ENCODE measurements at places on chromosomes 3 and 15.

- DNase-seq = no peak
These were observed 54.1 kb downstream of the SRGAP3 start for GRCh38 chr3:9195390-9195789.

DNA sequence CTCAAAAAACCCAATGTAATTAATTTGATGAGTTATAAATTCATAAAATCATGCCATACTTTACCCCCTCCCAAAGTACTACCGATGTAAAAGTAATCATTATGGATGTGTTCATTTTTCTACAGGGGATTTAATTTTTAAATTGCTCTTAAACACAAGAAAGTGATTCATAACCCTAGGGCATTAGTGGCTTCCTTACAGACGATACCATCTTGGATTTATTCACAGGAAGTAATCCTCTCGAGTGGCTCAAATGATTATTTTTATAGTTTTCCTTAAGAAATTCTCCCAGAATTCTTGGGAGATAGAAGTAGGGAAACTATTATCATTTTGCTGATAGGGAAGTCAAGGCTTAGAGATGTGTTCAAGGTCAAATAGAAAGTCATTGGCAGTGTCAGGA lies 80.9 kb downstream of the PEX5L start:
- no peak for DNase-seq

DNA sequence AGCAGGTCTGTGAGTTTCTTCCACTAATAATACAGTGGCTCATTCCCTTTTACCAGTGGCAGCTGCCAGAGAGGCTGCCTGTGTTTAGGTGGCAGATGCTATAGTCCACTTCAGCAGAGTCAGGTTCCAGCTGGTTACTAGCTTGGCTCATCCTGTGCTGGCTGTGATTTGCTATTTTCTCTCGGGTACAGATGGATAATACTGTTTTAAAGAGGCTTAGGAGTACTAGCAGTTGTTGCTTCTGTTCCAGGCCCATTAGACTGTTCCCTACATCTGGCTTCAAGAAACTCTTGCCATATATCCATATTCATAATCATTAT lies 41.0 kb downstream of the ZNF609 start:
- DNase-seq = no peak

- DNase-seq = no peak
These were observed 110.9 kb upstream of the TPM1 start for GRCh38 chr15:62931650-62932049.

- no peak for DNase-seq
These were observed 96.6 kb downstream of the LRIG1 start for GRCh38 chr3:66404197-66404596.

- no peak for DNase-seq
These were observed 42.7 kb upstream of the TFRC start for GRCh38 chr3:196124608-196125007.

- DNase-seq = peak; percentile 2
These were observed 108.5 kb downstream of the SAMMSON start for GRCh38 chr3:70108072-70108471.

- DNase-seq = peak; percentile 53
These were observed 69.7 kb downstream of the USF3 start for GRCh38 chr3:113626503-113627371.

- DNase-seq = no peak
These were observed 26.9 kb upstream of the THRB start for GRCh38 chr3:24521420-24522145.

- peak; percentile 31 for DNase-seq
These were observed 1.4 kb upstream of the ATP13A3 start for GRCh38 chr3:194488055-194488742.

GRCh38 chr3:18190646-18191045 lies 234.5 kb downstream of the SATB1 start:
- DNase-seq = no peak

GRCh38 chr3:8645712-8646111 lies 1.1 kb upstream of the SSUH2 start:
- DNase-seq = no peak

DNA sequence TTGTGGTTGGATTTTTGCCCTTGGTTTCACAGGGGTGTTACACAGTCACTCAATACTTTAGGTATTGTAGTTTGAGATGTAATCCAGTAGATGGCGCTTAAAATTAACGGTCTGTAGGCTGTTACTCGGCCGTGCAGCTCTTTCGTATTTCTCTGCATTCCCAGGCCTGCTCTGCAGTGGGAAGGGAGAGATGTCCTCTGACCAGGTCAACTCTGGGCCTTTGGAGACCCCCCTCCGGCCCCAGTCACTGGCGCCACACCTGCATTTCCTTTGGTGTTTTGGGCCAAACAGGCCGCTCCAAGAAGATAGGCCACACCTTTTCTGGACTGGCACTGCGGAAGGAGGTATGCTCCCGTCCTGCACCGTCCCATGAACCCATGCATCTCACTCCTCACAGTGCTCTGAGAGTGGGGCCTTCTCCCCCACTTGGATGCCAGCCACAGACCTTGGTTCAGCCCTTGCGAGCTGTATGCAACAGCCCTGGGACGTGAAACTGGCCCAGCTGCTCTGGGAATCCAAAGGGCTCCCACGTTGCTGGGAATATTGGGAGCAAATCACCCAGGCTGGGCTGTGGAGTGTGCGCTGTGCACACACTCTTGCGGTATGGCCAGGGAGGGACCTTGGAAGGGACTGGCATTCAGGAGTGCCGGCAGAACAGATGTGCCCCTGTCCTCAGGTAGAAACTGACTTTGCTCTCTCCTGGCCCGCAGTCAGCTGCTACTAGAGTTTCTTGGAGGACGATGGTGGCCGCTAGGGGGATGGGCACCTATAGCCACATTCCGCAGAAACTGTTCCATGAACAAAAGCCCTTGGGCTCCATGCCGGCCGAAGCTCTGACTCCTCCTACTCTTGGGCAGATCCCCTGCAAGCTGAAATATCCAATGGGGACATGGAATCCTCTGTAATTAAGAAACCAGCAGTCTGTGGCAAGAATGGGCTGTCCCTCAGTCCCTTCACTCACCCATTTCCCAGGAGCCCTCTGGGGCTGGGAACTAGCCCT lies 410.5 kb upstream of the CADM2 start:
- DNase-seq = peak; percentile 5

- DNase-seq = no peak
These were observed 122.5 kb downstream of the DNAJB8 start for GRCh38 chr3:128344052-128344735.

- no peak for DNase-seq
These were observed 179.9 kb upstream of the THBS1 start for GRCh38 chr15:39400821-39401550.

GRCh38 chr3:45688194-45688881 lies 858 bp upstream of the SACM1L start:
- no peak for DNase-seq

DNA sequence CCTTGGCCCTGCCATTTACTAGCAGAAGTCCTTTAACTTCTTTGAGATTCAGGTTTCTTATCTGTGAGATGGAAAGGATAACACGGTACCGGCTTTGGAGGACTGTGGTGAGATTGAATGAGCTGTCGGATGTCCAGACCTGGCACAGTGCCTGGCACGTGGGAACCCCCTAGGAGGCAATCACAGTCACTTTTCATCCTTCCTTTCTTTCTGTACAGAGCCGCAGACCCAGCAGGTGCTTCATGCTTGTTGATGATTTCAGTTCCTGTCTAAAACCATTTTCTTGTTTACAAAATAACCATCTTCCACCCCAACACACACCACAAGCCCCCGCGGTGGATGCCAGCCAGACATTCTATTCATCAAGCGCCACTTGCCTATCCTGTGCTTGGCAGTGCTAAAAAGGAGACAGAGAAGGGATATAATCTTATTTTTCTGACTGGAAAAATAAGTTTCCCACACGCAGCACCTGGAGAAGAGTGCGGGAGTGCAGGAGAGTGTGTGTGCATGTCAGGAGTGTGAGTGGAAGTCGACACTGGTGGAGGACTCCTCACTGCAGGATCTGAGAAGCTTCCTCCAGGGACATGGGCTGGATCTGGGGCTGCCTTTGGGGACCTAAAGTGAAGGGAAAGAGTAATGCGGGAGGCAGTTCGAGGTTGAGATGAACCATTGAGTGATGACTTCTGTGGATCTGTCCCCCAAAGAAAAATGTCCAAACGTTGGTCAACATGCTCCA lies 85.7 kb downstream of the ST6GAL1 start:
- DNase-seq = no peak

DNA sequence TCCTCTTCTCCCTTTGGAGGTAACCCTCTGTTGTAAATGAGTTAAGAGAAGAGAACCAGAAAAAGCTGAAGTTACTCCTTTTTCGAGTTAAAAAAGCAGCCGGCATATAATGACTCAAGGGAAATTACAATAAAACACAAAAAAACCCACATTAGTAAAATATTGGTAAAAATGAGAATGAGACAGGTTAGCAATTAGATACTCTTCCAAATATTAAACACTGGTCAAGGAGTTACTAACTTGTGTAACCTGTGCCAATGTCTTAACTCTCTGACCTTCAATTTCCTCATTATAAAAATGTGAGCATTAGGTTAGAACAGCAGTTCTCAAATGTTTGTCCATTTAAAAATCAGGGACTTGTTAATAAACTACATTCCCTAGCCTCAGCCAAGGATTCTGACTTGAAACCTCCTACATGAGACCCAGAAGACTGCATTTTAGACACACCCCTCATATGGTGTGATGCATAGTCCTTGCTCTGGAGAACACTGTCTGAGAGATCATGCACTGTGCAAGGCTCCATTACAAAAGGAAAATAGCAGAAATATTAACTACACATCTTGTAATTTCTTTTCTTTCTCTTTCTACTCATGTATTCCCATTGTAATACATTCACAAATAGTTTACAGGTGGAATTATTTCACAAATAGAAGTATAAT lies 42.7 kb upstream of the TOP2B start:
- DNase-seq = no peak

DNA sequence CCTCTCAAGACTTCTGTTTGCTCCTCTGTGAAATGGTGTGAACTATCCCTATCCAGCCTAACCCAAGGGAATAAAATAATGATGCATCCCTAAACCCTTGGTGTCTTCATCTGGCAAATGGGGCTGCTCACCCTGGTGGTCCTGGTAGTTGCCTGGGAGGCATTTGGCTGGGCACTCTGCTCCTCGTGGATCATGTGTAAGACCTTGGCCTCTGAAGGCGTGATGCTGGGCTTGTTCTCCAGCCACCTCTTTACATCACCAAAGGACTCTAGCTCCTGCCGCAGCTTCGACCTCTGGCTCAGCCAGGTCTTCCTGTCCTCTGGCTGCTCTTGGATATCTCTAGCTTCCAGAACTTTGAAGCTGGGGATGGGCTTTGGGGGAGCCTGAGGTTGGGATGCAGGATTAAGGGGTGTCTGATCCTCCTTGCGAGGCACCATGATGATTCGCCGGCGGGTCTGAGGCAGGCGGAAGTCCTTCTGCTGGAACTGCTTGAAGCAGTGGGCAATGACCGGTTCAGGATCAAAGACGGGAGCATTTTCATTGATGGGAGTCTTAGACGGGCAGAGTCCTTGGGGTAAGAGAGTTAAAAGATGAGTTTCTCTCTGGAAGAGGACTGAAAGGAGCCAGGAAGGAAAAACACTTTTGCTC lies 7.1 kb downstream of the EFCAB12 start:
- no peak for DNase-seq

- no peak for DNase-seq
These were observed 211.8 kb downstream of the NAALADL2 start for GRCh38 chr3:175070946-175071345.

GRCh38 chr3:102747611-102748010 lies 312.8 kb downstream of the ZPLD1 start:
- no peak for DNase-seq

- no peak for DNase-seq
These were observed 80.4 kb downstream of the CHRD start for GRCh38 chr3:184460276-184460675.

DNA sequence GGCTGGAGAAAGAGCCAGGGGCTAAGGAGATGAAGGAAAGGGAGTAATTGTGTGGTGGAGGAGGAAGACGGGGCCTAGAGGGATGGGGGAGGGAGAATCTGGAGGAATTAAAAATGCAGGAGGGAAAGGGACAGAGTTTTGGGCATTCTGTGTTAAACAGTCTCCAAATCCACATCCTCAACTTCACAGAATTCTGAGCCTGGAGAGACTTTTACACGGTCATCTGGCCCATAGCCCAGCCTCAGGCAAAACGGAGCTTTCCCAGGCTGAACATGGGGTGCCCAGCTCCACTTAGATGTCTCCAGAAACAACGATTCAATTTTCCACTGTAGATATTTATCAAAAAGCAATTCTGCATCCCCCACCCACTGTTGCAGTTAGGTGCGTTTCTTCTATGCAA lies 137.6 kb upstream of the HACD2 start:
- no peak for DNase-seq

DNA sequence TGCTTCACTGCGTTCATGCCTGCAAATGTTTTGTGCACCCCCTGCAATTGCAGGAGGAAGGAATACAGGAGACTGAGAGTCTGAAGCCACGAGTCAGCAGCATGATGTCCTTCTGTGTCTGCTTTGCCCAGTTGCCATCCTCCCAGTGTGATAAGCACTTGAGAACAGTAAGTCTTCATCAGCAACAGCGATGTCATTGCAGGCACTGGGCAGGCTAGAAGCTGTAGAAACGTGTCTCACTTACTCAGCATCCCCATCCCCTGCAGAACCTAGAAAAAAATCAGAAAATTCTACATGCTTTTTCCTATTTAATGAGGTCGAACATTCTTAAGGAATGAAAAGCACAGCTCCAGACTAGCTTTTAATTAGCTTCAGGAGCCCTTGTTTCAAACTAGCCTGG lies 156.5 kb upstream of the LPP start:
- DNase-seq = no peak

GRCh38 chr3:127384717-127385539 lies 97.1 kb upstream of the PRR20G start:
- DNase-seq = no peak

DNA sequence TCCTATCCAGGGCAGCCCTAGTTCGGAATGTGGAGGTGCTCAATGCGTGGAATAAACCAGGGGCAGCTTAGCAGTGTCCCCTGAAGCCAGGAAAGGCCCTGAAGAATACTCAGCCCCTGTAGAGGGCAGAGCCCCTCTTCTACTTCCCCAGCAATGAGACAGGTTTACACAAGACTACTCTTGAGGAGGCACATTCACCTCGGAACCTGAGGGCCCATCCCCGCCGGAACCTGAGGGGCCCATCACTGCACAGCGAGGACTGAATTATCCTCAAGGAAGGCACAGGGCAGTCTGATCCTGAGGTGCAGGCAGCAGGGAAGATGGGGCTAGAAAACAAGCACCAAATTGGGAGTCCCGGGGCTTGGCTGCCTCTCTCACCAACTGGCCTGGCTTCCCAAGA lies 22.2 kb downstream of the CCDC13 start:
- no peak for DNase-seq

- no peak for DNase-seq
These were observed 30.6 kb downstream of the CRTC3 start for GRCh38 chr15:90560229-90560776.

GRCh38 chr15:96692826-96693225 lies 362.3 kb downstream of the NR2F2 start:
- no peak for DNase-seq

All from H54 (cell line).